ENCODE measurements at places on chromosomes 3 and 15. TPM values are rescaled to one million over a fixed set of nuclear protein-coding genes. Genes with fewer than 3 reads are reported as not detected.

The HHLA2 gene
- not detected for total RNA-seq

The NDUFB5 gene
- 107 TPM for total RNA-seq

The DUOXA2 gene
- not detected for total RNA-seq

The ANKRD63 gene
- total RNA-seq: not detected

The LXN gene
- 50.6 TPM for total RNA-seq

The BCHE gene
- 24.3 TPM for total RNA-seq

The ARPP21 gene
- total RNA-seq: not detected

The MEX3B gene
- 11.1 TPM for total RNA-seq

The SPSB4 gene
- total RNA-seq: not detected

The RARRES1 gene
- 2.1 TPM for total RNA-seq

The SEC62 gene
- 65.2 TPM for total RNA-seq

The PPM1M gene
- total RNA-seq: 11.8 TPM

The CD200R1 gene
- total RNA-seq: not detected

The LTK gene
- total RNA-seq: 0.06 TPM

The TAGLN3 gene
- not detected for total RNA-seq

The GPR156 gene
- 0.06 TPM for total RNA-seq

The CLDN18 gene
- not detected for total RNA-seq

The SENP2 gene
- 21.7 TPM for total RNA-seq

The CSK gene
- total RNA-seq: 87.0 TPM

The GCNT3 gene
- total RNA-seq: not detected

The OR5H14 gene
- total RNA-seq: not detected

The PPCDC gene
- total RNA-seq: 12.0 TPM

The RASGRP1 gene
- 0.57 TPM for total RNA-seq

The SHC4 gene
- 0.57 TPM for total RNA-seq

The THSD4 gene
- 7.8 TPM for total RNA-seq

The BBS4 gene
- 6.9 TPM for total RNA-seq

The OXTR gene
- total RNA-seq: 1.1 TPM

The SLC12A8 gene
- total RNA-seq: 0.16 TPM

Measured in bladder microvascular endothelial cell (primary cell).